ENCODE measurements at places on chromosomes 2 and 18.

DNA sequence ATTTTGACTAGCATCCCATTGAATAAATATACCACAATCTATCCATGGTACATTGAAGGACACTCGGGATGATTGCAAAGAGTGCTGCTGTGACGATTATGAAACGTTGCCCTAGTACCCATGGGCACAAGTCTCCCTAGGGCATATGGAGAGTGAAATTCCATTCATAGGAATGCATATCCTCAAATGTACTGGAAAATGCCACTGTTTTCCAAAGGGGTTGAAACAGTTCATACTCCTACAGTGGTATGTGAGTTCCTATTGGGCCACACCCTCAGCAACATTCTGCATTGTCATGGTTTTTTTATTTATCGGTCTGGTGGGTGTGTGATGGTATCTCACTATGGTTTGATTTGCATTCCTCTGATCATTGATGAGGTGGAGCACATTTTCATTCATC is 130.6 kb downstream of the TWIST2 start:
- DNase-seq, result no peak

- no peak for DNase-seq
Measured at GRCh38 chr2:130853391-130853790, 16.7 kb downstream of the ARHGEF4 start.

GRCh38 chr18:41347057-41347456 is 608.0 kb upstream of the PIK3C3 start:
- DNase-seq, result no peak

DNA sequence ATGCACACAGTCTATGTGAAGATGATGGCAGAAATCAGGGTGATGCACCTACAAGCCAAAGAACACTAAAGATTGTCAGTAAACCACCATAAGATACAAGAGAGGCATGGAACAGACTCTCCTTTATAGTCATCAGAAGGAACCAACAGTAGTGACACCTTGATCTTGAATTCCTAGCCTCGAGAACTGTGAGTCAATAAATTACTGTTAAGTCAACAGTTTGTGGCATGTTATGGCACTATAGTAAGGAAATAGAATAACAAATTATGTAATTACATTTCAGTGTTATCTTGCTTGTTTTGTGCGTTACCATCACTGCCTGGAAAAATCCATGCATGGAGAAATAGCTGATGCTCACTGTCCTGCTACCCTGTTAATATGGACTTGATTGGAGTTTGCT is 110.2 kb upstream of the LRP1B start:
- DNase-seq, result no peak

DNA sequence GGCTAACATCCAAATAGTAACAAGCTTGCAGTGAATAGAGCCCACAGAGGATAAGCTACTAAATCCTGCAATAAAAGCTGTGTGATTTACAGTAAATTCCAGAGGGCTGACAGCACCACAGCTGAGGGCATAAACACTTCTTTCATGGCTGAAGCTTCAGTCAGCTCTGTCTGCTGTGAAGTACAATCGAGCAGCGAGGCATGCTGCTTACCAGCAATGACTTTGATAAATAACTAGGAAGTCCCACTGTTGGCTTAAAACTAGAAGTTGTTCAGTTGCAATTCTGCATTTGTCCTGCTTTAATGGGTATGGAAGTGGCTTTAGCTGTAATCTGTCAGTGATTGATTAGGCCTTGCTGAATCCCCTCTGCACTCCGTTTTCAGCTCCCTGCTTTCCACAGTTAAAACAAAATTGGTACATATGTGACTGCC is 65.2 kb upstream of the FIGN start:
- DNase-seq, result no peak

GRCh38 chr2:49933711-49934110 is 779.4 kb upstream of the FSHR start:
- no peak for DNase-seq

- DNase-seq, result no peak
Measured at GRCh38 chr2:236025892-236026291, 142.3 kb downstream of the GBX2 start.

GRCh38 chr18:63155169-63155852 is 164.3 kb downstream of the BCL2 start:
- DNase-seq, result peak; percentile 76

- DNase-seq, result no peak
Measured at GRCh38 chr2:196413821-196414274, 225.7 kb upstream of the CCDC150 start.

- DNase-seq, result no peak
Measured at GRCh38 chr2:85763831-85764230, 10.0 kb downstream of the ATOH8 start.

- no peak for DNase-seq
Measured at GRCh38 chr2:19722531-19722971, 179.2 kb downstream of the TTC32 start.

- DNase-seq, result no peak
Measured at GRCh38 chr2:148523315-148523714, 121.2 kb upstream of the EPC2 start.

- DNase-seq, result no peak
Measured at GRCh38 chr2:10678225-10678624, 11.6 kb downstream of the NOL10 start.

DNA sequence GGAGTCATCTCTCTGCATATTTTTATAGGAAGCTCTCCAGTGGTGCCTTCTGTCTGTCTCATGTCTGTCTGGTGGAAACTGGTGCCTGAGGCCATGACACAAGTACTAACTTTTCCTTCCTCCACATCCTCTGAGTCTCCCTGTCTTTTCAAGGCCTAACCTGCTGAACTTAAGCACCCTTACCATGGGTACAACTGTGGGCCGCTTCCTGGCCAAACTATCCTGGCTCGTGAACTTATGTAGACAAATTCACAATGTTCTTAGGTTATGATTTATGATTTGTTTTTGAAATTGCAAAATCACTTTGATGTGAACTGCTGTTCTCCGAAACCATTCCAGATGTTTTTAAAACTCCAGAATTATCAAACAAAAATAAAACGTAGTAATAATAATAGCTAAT is 804.5 kb upstream of the POU3F3 start:
- no peak for DNase-seq

GRCh38 chr2:157261199-157261782 is 3.8 kb downstream of the GALNT5 start:
- peak; percentile 58 for DNase-seq

DNA sequence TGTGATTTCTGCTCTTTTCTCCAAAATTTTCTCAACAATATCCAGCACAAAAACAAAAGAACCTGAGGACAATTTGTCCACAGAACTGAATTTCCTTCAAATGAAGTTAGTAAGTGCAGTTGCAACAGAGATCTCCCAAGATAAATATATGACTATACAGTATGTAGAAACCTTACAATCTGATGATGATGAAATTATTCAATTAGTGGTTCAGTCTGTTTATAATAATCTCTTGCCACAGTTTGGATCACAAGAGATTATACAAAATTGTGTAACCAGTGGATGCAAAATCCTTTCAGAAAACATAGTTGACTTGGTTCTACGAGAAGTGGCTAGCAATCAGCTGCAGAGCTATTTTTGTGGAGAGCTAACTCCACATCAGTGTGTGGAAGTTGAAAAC is 68.7 kb downstream of the FSIP2 start:
- DNase-seq, result no peak

- DNase-seq, result no peak
Measured at GRCh38 chr2:129504646-129505045, 474.8 kb upstream of the RAB6C start.

DNA sequence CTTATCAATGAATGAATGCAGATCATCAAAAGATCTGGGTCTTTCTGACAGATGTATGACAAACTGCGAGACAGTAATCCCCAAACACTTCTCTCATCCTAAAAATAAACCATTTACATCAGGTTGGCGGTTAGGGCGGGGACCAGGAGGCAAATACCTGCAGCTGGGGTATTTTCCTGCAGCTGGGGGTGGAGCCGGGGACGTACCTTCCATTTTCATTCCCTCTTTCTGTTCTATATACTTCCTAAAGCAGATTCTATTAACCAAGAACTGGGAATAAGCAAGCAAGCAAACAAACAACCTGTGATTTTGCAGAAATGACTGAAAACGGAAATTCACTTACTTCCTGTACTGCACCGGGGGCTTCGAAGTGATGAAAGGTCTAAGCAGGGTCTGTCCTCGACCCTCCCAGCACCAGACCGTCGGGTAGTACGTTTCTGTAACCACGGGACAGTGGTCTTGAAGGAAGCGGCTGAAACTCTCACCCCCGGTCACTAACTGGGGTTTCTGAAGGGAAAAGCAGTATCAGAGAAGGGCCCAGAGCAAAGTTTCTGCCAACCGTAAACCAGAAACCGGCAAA is 1.2 kb downstream of the ABHD3 start:
- peak; percentile 57 for DNase-seq

- no peak for DNase-seq
Measured at GRCh38 chr2:112679484-112679883, 33.7 kb downstream of the SLC20A1 start.

GRCh38 chr2:220153118-220153517 is 525.7 kb downstream of the SLC4A3 start:
- no peak for DNase-seq

DNA sequence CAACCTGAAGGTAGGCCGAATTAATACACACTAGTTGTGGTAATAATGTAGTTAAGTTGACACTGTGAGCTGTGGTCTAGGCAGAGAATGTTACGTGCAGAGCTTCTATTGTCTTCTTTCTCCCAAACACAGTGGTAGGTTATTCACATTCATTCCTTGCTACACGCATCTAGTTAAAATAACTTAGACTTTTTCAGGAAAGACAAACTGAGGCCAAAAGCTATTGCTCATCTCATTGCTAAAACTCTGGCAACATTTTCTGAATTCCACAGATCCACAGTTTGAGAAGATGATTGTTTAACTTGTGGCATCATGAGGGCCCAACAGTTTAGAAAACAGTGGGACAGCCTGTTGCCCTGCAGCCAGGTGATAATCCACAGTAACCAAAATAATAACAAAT is 850.4 kb upstream of the FSHR start:
- no peak for DNase-seq

DNA sequence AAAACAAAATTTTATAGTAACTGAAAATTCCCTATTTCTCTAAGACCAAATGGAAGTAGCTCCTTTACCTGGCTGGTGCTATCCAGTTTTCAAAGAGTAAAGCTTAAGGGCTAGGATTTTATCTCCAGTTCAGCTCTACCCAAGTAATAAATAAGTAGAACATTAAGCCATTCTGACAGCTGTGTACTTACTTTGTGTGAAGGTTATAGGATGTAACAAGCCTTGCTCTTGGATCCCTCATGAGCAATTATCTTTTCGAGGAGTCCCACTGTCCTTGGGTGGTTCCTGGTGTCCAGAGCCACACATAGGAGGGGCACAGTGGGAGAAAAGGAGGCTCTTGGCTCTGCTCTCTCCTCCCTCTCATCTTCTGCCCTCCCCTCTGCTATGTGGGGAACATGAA is 45.5 kb downstream of the KIF5C start:
- DNase-seq, result no peak

DNA sequence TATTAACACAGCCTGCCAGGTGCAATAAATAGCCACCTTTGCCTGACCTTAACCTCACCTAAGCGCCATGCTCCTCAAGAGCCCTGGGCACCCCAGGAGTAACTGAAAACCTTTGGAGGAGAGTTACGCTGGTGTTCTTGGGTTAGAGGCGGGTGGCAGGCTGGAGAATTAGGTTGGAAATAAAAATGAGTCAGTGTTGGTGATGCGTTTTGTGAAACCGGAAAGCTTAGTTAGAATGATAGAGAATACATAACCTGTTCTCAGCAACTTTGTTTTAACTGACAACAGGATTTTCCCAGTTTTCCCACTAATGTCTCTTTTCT is 17.0 kb downstream of the LRRFIP1 start:
- DNase-seq, result no peak

DNA sequence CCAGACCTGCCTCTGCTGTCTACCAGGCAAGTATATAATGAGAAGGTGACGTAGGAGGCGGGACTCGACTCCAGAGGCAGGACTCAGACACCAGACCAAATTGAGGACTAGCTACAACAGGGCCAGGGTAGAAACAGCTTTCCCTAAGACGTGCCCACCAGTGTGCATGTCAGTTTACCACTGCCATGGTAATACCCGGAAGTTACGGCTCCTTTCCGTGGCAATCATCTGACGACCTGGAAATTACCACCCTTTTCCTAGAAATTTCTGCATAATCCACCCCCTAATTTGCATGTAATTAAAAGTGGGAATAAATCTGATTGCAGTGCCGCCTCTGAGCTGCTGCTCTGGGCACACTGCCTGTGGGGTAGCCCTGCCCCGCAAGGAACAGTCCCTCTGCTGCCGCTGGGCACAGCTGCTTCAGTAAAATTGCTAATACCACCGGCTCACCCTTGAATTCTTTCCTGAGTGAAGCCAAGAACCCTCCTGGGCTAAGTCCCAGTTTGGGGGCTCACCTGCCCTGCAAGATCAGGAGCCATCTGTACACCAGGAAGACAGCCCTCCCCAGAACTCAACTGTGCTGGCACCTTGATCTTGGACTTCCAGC is 59.1 kb downstream of the ODC1 start:
- DNase-seq, result no peak

DNA sequence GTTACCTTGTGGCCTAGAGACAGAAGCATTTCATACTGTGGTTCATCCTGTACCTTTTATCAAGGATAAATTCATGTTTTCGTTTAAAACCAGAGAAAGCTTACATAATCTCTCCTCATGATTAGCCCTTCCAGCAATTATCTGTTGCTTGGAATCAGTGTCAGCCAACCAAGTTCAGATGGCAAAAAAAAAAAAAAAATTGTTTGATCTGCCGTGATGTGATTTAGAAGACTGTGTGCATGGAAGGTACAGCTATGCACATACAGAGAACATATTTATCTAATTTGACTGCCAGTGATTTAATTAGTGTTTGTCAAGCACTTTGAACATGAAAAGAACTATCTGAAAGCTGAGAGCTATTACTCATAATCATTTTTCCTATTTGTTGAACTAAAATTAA is 180.9 kb downstream of the ZEB2 start:
- DNase-seq, result no peak

GRCh38 chr2:3712424-3712823 is 9.0 kb downstream of the DCDC2C start:
- no peak for DNase-seq

DNA sequence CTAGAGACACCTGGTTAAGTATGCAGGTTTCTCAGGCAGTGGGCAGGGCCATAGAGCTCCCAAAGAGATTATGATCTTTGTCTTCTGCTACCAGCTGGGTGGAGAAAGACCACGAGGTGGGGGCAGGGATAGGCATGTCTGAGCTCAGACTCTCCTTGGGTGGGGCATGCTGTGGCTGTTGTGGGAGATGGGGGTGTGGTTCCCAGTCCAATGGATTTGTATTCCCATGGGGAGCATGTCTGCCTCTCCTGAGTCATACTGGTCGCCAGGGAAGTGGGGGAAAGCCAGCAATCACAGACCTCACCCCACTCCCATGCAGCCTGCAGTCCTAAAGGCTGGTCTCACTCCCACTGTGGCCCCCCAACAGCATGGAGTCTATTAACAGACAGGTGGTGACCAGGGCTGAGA is 31.4 kb upstream of the RHOB start:
- DNase-seq, result no peak

DNA sequence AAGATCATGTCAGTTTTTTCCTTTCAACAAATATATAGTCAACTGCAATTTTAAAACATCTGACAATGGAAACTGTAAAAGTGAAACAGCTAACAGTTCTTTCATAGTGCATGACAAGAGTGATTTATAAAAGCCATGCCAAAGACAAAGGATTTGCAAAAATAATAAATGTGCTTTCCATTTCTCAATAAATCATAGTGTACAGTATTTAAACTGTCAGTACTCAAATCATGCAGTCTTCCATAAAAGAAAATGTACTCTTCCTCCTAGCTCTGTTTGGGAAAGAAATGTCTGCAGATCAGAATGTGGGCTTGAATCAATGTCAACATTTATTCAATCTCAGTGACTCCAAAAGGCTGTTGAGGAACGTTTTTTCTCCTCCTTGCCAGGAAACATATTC is 131.7 kb upstream of the PDE1A start:
- DNase-seq, result no peak

Data from stomach (tissue), 19 donors.